ENCODE measurements at places on chromosomes 2 and 18.
A peak's percentile ranks its signal among the peaks of the same experiment; 100 is the strongest.

GRCh38 chr18:28494151-28494550 lies 317.2 kb upstream of the CDH2 start:
- DNase-seq: no peak

- no peak for DNase-seq
Observed at GRCh38 chr2:232993231-232993821, 19.7 kb downstream of the NGEF start.

DNA sequence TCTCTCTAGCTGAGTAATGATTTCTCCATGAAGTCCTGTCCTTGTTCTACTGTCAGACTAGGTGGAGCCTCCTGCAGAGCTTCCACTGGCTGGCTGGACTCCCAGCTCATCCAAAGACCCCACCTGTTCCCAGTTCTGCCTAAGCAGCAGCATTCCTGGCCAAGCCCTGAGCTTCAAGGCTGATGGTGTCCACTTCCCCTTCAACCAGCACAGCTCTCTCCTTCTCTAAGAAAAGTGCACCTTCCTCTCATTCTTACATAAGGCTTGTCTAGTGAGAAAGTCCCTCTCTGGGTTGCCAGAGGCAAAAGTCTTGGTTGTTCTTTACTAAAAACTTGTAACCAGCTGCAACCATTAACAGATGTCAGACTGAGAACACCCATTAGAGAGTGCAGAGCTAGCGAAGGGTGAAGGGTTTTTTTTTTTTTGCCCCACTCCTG lies 58.9 kb downstream of the CXCR4 start:
- no peak for DNase-seq

DNA sequence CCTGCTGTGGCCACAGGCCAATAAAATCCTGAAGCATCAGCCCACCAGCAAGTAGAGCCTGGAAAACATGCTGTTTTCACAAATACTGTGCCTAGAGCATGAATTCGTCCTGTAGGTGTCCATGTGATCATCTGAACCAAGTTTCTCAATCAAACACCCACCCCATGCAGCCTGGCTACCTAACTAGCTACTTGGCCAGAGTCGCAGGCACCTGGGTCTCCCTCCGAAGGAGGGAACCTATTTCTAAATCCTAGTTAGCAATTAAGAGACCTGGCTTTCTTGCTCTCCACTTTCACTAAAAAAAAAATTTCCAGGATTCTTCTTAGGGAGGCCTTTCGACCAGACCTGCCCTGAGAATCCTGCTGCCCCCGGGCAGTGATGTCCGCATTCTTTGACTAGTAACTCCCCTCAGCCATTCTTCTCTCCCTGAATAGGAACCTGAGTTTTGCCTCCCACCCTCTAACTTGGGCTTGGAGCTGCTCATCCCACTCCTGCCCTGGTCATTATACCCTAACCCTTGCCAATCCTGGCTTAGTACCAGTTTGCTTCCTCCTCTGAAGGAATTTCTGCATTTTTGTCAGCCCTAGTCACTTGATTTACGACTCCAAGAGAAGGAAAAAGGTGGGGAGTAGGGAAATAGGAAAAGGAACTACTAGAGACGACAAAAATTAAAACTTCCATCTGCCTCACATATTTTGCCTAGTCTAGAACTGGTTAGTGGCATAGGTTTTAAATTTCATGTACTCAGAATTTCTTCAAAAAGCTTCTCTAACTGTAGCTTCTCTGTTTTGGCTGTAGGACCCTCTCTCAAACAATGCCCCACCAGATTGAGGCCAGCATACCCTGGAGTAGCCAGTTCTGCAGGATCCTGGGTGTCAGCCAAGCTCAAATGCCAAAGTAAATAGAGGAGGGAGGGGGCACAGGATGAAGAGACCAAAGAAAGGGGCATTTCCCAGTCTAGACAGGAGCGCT lies 25.4 kb upstream of the TANK start:
- DNase-seq: no peak

DNA sequence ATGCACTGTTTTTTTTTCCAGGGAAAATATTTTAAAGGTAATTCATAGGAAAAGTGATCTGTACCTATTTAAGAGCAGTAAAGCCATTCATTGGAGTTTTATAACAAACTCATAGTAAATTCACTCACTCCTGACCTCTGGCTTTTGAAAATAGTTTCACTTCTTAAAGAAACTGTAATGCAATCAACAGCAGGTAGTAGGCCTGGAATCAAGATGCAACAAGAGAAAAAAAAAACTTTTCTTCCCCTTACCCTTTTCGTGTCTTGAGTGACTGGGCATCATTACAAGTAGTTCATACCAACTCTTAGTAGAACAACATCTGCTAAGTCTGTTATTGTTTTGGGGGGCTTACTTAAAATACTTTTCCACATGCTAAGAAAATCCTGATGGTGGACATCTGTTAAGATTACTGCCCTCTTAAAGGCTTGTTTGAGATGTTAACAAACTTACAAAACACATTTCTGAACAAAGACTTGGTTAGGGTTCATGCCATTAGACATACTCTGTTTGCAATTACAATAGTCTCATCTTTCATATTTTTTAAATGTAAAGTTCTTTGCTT lies 164.1 kb upstream of the FOSL2 start:
- no peak for DNase-seq

DNA sequence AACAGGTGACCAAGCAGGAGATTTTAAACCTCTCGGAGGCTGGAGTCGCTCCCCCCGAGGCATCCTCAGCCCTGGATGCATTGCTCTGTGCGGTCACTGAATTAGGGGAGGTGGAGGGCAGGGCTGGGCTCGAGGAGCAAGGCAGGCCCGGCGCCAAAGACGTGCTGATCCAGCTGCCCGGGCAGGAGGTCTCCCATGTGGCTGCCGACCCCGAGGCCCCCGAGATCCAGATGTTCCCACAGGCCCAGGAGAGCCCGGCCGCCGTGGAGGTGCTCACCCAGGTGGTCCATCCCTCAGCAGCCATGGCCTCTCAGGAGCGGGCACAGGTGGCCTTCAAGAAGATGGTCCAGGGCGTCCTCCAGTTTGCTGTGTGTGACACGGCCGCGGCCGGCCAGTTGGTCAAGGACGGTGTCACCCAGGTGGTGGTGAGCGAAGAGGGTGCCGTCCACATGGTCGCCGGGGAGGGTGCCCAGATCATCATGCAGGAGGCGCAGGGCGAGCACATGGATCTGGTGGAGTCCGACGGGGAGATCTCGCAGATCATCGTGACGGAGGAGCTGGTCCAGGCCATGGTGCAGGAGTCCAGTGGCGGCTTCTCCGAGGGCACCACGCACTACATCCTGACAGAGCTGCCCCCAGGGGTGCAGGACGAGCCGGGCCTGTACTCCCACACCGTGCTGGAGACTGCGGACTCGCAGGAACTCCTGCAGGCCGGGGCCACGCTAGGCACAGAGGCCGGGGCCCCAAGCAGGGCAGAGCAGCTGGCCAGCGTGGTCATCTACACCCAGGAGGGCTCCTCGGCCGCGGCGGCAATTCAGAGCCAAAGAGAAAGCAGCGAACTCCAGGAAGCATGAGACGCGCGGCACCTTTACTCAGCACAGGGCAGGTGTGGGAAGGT lies 145.1 kb downstream of the PTGR3 start:
- DNase-seq: no peak

DNA sequence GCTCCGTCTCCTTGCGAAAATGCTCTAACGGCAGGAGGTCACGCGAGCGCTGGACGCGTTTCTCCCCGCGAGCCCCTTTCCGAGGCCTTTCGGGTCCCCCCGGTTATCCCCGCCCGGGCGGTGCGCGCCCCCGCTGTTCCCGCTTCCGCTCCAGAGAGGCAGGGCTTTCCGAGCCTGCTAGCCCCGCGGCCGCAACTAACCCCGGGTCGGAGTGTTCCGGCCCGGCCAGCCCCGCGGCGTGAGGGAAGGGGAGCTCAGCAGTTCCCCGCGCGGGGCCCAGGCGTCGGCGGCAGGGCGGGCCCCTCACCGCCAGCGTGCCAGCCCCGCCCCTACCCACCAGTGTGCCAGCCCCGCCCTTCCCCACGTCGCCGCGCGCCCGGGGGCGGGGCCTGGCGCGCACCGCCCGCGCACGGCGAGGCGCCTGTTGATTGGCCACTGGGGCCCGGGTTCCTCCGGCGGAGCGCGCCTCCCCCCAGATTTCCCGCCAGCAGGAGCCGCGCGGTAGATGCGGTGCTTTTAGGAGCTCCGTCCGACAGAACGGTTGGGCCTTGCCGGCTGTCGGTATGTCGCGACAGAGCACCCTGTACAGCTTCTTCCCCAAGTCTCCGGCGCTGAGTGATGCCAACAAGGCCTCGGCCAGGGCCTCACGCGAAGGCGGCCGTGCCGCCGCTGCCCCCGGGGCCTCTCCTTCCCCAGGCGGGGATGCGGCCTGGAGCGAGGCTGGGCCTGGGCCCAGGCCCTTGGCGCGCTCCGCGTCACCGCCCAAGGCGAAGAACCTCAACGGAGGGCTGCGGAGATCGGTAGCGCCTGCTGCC lies at the start of gene MSH6:
MSH6 (plus strand) TSS at position 475 of the 815 bp plus-strand sequence; CDS start at position 564, 89 bp downstream.
- DNase-seq: peak; percentile 80

GRCh38 chr2:234751275-234751973 lies 200.4 kb upstream of the SH3BP4 start:
- DNase-seq: no peak

GRCh38 chr2:217980591-217980990 lies 22.2 kb downstream of the TNS1 start:
- DNase-seq: no peak

GRCh38 chr2:232386490-232386739 lies 7.9 kb downstream of the ALPP start:
- no peak for DNase-seq

DNA sequence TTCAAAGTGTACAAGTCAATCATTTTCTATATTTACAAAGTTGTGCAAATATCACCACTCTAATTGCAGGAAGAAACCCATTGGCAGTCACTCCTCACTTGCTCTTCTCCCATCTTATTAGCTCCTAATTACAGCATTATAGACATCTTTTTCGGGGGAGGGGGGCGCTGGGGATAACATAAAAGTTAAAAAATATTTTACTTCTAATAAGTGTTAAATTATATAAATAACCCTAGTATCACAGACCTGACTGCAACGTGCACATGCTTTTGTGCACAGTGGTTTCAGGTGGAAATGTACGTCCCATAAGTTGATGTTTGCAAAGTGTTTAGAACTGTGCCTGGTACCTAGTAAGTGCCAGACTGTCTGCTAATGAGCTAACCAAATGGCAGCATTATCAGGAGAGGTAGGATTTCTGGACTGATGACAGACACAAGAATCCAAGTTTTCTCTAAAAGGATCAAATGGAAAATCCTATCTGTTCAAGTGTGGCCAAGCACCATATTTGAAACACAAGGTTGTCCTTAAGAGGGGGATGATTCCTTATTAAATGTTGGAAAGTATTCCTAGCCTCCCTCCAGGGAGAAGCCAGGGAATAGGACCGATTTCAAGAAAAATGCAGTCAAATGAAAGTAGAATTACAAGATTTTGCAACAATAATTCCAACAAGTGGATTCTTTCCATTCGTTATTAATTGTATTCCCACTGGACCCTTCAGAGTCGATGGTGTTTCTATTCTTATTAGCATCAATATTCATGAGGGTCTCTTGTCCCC lies 70.0 kb downstream of the ACKR3 start:
- DNase-seq: no peak

- no peak for DNase-seq
Observed at GRCh38 chr2:73291461-73292315, 1.7 kb downstream of the EGR4 start.

DNA sequence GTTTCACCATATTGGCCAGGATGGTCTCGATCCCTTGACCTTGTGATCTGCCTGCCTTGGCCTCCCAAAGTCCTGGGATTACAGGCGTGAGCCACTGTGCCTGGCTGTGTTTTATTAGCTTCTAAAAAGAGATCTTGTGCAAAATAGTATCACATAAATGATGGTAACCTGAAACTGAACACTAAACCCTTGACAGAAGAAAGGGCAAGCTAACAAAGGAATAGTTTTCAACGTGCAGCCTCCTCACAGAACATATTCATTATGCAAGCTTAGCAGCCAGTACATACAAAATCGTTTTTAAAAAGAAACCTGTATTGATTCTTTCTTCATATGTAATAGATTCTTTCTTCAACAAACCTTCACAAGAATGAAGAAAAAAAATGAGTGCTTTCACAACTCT lies 20.6 kb downstream of the CHN1 start:
- DNase-seq: no peak

DNA sequence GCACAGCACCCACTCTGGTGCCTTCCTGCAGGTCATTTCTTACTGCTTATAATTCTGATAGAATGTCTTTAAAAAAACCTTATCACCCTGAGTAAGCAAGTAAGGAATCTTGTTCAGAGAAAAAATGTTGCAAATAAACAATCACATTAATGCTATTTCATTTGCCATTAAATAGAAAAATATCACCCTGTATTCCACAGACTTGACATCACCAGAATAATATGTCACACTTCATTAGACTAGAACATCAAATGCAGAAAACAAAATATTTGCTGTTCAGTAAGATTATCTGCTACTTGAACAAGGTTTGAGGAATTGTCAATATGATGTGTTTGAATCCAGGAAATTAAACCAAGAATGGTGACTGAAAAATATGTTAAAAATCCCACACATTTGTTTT lies 236.6 kb upstream of the MMADHC start:
- DNase-seq: no peak

GRCh38 chr18:79374408-79375171 lies 21.1 kb upstream of the NFATC1 start:
- DNase-seq: no peak

DNA sequence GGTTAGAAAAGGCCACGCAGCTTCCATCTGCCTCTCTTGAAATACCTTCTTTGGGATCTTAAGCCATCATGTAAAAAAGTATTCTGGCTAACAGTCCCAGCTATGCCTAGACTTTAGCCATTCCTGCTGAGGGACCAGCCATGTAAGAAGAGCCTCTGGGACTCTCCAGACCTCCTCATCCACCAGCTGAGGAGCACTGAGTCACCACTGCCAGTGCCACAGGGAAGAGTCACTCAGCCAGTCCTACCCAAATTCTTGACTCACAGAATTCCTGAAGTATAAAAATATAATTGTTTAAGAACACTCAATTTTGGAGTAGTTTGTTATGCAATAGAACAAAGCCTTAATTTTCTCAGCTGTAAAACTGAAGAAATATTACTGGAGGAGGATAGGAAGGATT lies 436.7 kb downstream of the ZEB2 start:
- no peak for DNase-seq

DNA sequence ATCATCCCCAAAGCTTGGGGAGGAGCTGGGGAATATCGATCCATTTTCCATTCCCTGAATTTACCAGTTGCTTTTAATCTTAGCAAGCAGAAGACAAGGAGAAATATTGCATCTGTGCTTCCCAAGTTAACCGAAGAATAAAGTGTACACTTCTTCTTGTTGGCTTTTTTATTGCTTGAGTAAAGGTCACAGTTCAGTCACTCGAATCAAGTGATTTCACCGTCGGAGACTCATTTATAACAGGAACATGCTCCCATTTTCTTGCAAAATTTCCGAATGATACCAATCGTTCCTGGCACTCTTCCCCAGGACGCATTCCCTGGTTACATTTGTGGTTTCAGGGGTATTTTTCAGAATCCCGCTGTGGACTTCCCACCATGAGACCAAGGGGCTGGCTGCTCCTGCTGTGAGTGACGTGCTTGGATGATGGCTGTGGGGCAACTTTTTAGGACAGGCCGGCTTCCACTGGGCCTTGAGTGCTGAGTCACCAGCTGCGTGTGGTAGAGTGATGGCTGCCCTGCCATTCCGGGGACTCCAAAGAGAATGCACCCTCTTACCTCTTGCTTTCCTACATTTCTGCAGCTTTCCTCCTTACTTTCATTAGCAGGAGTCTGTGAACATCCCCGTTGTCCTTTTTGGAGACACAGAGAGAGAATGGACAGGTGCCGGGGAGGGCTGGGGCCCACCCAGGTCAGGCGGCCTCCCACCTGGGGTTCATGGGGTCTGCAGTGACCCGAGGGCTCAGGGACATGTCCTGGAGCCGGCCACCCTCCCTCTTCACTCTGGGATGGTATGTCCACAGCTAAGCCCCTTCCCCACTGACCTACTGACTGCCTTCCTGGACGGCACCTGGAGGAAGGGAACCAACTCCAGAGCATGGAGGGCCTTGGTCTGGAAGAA lies 60.7 kb upstream of the HDAC4 start:
- DNase-seq: no peak
